ENCODE measurements at places on chromosomes 1 and 21.

- DNase-seq: no peak
Observed at GRCh38 chr1:63643517-63643916, 50.3 kb downstream of the PGM1 start.

GRCh38 chr1:193799371-193799770, 613.0 kb upstream of the B3GALT2 start:
- no peak for DNase-seq

DNA sequence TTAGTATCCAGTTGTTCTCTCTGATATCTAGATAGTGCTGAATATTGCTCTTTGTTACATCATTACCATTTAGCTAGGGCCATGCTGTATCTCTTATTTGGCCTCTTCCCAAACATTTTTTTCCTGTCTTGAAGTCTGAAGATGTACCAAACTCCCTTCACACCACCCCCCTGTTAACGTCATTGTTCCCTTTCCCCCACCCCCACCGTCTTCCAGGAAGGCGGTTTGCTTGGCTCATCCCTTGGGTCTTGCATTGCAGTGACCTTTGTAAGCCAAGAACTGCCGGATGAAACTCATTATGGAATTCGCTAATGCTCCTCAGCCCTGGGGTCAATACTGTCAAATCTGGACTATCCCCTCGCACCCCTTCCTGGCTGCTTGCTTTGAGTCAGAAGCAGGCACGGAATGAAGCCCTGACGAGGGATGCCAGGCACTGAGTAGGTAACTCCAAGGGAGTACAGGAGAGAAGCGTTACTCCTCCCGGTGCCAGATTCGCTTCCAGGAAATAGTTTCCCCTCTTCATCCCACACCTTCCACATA, 283.1 kb downstream of the TM2D1 start:
- DNase-seq: no peak

- no peak for DNase-seq
Observed at GRCh38 chr1:119160866-119161265, 20.4 kb upstream of the WARS2 start.

- DNase-seq: no peak
Observed at GRCh38 chr1:65054481-65054880, 88.1 kb upstream of the JAK1 start.

DNA sequence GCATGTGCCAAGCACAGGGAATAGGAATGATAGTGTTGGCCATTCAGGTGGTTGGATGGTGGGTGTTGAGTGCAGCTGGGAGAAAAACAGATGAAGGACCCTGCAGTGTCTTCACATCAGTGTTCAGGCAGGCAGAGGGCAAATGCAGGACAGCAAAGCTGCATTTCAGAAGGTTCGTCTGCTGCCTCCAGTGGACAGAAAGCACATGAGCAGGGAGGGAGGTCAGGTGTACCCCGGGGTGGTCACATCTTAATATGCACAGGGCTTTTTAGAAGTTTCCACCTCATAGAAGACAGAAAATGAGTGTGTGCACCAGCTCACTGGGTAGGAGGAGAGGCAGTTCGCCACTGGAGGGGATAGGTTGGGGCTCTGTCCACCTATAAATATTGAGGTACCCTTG, 184.9 kb downstream of the SLC35F3 start:
- no peak for DNase-seq

GRCh38 chr1:54173681-54174080, 20.9 kb upstream of the CDCP2 start:
- DNase-seq: no peak

DNA sequence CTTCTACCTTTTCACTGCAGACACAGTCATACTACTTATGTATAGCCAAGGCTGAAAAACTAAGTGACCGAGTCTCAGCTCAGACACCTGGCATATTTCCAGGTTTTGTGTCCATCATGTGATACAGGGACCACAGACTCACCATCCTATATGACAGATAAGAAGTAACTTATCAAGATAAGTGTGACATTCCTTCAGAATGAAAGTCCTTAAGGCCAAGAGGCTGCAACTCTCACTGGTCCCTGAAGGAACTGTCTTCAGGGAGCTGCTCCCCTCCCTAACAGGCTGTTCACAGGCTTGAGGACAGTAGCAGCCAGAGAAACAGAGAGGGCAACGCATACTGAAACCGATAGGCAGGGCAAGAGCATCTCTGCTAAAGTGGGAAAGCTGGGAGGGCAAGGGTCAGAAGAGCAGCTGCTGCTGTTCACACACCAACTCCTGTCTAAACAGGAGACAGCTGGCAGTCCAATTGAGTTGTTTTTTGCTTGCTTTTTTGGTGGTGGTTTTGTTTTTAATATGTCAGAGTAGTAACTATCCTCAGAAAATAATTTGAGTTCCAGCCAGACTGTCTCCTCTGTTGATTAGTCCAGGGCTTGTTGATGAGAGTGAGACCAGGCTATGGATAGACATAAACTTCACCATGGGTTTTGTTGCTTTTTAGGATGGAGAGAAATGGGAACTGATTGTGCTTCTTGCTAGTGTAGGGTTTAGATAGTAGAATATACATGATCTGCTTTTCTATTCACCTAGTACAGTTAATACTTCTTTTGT, 67.7 kb downstream of the MACF1 start:
- peak; percentile 89 for DNase-seq

- peak; percentile 44 for DNase-seq
Observed at GRCh38 chr1:171801487-171801891, 20.0 kb downstream of the METTL13 start.

DNA sequence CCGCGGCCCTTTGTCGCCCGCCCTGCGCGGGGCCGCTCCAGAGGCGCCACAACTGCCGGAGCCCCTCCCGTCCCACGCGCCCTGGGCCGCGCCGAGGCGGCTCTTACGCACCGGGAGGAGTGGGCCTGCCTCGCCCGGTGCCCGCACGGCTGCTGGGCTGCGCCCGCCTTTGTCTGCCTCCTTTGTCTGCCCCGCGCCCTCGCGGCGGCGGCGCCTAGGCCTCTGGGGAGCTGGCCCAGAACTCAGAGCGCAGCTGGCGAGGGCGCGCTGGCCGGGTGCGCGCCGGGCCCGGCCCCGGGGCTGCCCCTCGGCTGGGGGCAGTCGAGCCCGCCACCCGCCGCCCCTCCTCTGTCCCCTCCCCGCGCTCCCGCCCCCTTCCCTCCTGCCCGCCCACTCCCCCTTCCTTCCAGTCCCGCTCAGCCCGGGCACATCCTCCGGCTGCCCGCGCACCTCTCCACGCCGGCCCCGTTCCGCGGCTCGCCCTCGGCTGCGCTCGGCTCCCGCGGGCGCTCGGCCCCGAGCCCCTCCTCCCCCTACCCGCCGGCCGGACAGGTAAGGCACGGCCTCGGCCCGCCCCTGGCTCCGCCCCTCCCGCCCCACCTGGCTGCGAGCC, at the start of gene DRAXIN:
DRAXIN (plus strand) TSS at position 409 of the 613 bp plus-strand sequence. CDS start 14,549 bp downstream, outside the sequence.
- no peak for DNase-seq

- DNase-seq: no peak
Observed at GRCh38 chr21:39788383-39788782, 43.4 kb downstream of the IGSF5 start.

Data from GM12865 (cell line).